ENCODE measurements at places on chromosomes 2 and 18. TPM values are rescaled to one million over a fixed set of nuclear protein-coding genes. Genes with fewer than 3 reads are reported as not detected.

Gene CFAP65
- not detected for total RNA-seq

Gene GAL3ST2
- total RNA-seq: not detected

Gene SP9
- total RNA-seq: not detected

Gene MARCO
- total RNA-seq: not detected

Gene RGPD3
- not detected for total RNA-seq

Gene POTEJ
- not detected for total RNA-seq

Gene TMEM185B
- 23.9 TPM for total RNA-seq

Gene PROM2
- total RNA-seq: 0.60 TPM

Gene MOGAT1
- total RNA-seq: not detected

Gene CNGA3
- total RNA-seq: not detected

Gene DSG4
- total RNA-seq: not detected

All from endothelial cell of umbilical vein (primary cell).